CD4-positive, alpha-beta T cell treated with Interleukin-6 for 4 hours (primary cell): ENCODE measurements at places on chromosomes 6 and 20.

DNA sequence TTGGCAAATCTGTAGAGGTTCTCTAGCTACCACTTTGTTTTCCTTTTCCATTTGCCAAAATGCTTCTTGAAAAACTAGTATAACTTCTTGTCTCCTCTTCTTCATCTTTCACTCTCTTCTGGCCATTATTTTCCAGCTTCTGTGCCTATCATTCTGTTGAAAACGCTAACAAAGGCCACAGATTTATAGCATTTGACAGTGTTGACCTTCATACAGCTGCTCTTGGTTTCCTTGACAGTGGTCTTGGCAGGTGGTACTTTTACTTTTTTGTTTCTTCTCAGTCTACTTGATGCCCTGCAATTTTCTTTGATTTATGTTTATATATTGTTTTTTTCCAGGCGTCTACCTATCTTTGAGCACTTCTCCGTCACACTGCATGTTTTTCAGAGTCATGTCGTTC lies 23.7 kb downstream of the TRMT11 start:
- no peak for DNase-seq

DNA sequence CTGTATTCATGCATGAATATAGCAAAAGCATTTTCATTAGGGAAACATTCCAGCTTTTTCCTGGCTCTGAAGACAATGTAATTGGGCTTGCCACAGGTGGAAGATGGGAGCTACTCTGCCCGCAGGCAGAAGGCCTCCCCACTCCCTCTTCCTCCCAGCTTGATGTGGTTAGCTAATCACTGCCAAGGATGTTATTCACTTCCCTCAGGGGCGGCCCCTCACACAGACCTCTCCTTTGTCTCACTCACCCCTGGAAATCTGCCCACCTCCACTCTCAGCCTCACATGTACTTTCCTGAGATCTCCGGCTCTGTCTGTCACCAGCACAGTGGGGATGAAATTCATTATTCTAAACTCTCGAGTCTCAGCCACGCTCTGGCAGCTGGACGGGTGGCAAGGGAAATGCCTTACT lies 100.7 kb downstream of the ANKRD60 start:
- DNase-seq = no peak

GRCh38 chr20:56417911-56418310 lies 5.9 kb downstream of the CASS4 start:
- no peak for DNase-seq

DNA sequence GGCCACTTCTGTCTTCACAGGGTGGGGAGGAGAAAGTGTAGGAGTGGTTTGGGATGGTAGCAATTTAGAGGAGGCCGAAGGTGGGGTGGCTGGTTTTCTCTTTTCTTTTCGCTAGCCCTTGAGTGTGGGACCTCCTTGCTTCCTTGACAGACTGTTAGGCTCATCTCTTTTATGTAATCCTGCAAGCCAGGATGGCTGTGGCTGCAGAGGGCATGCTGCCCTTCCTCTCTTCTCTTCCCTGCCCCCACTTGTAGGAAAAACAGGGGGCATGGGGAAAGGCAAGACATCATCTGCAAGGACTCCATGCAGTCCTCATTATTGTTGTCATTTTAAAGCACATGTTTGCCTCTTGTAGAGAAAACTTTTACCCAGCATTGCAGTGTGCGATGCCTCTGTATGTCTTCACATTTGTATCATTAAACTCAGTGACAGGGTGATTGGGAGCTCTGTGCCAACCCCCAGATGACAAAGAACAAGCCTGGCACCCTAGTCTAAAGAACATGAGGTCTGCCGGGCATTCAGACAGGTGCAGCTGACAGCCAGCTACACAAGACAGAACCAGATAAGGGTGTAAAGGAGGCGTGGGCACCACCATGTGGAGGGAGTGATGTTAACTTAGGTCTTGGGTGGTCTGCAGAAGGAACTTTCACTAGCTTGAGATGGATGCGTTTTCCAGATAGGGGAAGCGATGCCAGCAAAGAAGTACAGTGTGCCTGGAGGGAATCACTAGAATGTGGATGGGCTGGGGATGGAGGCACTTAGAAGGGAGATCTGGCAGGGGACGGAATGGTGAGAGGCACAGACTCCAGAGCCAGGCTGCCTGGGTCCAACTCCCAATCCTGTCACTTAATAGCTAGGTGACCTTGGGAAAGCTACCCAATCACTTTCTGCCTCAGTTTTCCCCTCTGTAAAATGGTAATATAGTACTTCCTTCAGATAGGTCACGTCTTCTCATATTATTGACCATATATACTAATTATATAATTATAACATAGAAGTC lies 207.6 kb downstream of the TBC1D7 start:
- no peak for DNase-seq
